SIG-M5 (cell line): ENCODE measurements at places on chromosomes 1 and 21.

DNA sequence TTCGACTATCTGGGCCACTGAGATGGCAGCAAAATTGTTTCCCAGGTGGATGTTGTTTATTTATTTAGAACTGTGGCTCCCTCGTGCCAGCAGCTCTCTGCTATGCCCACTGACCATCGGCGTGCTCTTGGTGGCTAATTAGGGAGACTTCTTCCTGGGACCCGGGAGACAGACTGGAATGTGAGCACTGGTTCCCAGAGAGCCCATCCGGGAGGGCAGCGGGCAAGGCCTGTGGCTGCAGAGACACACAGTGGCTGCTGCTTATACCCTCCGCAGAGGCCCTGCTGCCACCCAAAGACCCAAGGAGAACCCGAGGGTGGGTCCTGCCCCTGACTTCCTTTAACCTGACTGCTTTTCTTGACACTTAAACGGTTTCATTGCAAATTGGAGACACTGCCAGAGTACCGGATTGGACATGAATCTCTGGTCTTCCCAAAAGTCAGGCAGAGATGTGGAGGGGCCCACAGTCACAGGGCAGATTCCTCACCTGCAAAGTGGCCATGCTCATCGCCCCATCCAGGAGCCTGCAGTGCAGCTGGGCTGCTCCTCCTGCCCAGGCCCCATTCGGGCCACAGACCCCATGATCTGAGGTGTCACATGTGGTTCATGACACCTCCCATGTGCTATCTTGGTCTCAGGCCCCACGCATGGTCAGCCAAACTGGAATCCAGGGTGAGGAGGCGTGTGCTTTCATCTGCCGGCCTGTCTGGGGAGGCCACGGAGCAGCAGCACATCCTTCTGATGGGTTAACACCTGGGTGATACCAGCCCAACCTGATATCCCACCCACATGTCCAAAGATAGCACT lies 5.7 kb upstream of the MATN1 start:
- no peak for DNase-seq

DNA sequence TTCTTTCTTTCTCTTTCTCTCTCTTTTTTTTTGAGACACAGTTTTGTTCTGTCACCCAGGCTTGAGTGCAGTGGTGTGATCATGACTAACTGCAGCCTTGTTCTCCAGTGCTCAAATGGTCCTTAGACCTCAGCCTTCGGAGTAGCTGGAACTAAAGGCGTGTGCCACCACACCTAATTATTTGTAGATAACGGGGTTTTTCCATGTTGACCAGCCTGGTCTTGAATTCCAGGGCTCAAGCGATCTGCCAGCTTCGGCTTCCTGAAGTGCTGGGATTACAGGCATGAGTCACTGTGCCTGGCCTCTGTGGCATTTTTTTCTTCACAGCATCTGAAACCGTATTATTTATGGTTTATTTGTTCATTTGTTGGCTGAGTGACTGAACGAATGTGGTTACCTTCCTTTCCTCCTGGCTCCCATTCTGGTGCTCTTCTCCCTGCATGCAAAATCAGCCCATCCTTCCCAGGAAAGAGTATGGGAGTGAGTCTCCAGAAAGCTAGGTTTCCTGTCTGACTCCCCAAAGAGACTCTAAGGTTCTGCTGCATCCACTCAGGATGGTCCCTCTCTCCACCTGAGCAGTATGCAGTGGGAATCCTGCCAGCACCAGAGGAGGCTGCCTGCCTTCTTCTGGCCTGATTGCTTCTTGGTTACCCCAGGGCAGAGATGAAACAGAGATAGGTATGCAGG lies 155.0 kb upstream of the BEND5 start:
- no peak for DNase-seq

DNA sequence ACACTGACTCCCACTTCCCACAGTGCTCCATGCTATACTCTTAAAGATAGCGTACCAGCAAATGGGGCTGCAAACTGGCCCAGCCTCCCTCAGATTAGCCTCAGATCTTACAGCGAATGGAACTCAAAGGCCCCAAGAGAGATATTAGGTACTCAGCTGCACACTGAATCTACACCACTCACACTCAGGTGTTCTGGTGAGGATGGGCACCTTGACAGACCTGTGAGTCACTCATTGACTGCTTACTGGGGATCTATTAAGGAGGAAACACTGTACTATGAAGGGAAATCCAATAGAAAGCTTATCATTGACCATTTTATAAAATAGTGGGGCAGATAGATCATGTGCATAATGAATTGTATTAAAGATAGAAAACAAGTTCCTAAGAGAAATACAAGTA lies 164.3 kb upstream of the ATP1B1 start:
- no peak for DNase-seq

GRCh38 chr1:219533280-219533679 lies 79.6 kb downstream of the ZC3H11B start:
- no peak for DNase-seq

GRCh38 chr1:9589144-9589718 lies 520 bp downstream of the TMEM201 start:
- DNase-seq = no peak

- DNase-seq = no peak
These were observed 11.4 kb downstream of the DOCK7 start for GRCh38 chr1:62676611-62677356.

- DNase-seq = no peak
These were observed 647.2 kb upstream of the CXADR start for GRCh38 chr21:16865632-16866031.

DNA sequence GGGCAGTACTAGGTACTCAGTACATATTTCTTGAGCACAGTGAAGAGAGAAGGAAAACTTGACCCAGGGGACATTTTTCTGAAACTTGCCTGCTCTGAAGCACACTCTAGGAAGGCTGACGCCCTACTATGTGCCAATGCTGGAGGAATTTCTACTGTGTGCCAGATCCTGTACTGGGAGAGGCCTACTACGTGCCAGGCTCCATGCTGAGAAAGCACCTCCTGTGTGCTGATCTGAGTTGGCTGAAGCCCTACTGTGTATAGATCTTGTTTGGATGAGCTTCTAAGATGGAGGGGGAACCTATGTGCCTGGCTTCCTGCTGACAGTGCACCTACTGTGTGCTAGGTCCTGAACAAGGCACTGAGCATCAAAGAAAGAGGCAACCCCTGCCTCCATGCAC lies 86.2 kb downstream of the GRIK3 start:
- no peak for DNase-seq

DNA sequence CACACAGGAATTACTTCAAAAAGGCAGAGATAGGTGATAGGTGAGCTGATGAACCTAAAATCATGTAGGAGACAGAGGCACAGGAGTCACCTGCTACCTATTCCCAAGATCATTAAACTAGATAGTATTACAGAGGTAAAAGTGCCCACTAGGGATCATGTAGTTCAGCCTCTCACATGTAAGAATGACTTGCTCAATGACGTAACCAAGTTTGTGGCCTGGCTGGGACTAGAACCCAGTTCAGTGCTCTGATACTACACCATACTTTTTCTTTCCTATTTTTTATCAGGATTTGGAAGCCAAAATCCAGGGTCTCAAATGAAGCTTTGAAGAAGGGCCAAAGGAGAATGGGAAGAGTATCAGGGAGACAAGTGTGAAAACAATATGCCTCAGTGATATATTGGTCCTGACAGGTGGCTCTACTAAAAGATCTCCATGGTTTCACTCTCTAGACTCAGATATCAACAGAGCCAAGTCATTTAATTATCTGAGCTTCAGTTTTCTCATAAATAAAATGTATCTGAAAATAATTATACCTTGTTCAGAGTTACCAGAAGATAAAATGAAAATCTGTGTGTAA lies 87.3 kb upstream of the SLFNL1 start:
- no peak for DNase-seq

DNA sequence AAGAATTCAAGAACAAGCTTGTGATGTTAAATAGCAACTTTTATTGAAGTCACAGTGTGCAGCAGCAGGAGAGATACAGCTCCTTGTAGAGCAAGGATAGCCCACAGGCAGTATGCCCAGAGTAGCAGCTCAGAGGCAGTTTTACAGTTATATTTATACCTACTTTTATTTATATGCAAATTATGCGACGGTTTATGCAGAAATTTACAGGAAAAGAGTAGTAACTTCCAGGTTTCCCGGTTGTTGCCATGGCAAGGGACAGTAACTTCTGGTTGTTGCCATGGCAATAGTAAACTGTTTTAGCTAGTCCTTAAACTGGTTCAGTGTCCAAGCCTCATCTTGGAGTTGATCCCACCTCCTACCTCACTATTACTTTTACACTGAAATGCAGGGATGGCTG lies 344.6 kb upstream of the LYPLAL1 start:
- DNase-seq = no peak
